NCI-H1092 treated with DMSO at 0.1 percent for 48 hours (cell line): ENCODE measurements at places on chromosomes 2 and 18.

DNA sequence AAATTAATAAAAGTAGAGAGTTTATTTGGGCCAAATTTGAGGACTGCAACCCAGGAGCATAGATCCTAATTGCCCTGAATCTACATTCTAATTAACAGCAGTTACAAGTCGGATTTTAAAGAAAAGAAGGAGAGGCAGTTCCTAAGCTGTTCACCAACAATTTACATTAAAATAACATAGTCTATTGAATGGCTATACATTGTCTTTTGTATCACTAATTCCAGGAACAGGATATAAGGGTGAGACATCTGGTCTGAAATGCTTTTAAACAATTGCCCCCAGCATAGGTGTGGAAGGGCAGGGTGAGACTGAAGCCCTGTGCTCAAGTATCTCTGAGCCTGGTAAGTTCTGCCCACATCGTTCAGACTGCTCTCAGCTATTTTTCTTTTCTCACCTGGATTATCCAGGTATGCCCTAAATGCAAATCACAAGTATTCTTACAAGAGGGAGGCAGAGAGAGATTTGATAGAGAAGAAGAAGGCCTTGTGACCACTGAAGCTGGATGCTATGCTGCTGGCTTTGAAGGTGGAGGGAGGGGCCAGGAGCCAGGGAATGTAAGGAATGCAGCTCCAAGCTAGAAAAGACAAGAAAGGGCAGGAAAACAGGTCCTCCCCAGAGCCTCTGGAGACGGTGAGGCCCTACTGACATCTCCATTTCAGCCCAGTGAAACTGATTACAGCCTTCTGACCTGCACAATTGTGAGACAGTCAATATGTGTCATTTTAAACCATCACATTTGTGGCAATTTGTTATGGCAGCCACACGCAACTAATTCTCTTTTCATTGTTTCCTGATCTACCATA is 189.4 kb upstream of the ARL4C start:
- DNase-seq, result no peak

GRCh38 chr2:134290358-134290757 is 36.5 kb downstream of the MGAT5 start:
- DNase-seq, result no peak

GRCh38 chr2:64985447-64985846 is 3.8 kb upstream of the SLC1A4 start:
- no peak for DNase-seq

DNA sequence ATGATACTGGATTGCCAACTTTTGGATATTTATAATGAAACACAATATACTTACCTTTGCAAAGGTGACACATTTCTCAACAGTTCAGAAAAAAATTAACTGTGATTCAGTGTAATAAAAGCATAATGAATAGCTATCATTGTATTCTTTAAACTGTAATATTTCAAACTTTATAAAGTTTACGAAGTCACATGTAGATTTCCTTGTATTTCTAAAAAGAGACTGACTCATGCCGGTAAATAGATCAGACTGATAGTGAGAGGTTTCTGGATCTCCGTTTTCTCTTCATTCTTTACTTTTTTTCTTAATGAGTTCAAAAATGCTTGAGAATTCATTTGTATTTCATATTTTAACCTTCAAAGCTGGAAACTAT is 70.1 kb downstream of the EML4 start:
- no peak for DNase-seq

DNA sequence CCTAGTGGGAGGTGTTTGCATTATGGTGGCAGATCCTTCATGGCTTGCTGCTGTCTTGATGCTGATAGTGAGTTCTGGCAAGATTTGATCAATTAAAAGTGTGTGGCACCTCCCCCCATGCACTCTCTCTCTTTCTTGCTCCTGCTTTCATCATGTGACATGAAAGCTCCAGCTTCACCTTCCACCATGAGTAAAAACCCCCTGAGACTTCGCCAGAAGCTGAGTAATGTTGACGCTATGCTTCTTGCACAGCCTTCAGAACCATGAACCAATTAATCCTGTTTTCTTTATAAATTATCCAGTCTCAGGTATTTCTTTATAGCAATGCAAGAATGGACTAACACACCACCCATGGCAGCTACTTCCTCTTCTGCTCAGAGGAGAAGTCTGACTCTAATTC is 2181.4 kb upstream of the PIK3C3 start:
- no peak for DNase-seq

GRCh38 chr2:132904142-132904842 is 234.3 kb upstream of the LYPD1 start:
- no peak for DNase-seq

- DNase-seq, result no peak
Measured at GRCh38 chr2:33321876-33322483, 154.5 kb upstream of the RASGRP3 start.

GRCh38 chr2:135740206-135740605 is 1.4 kb upstream of the UBXN4 start:
- DNase-seq, result no peak

- no peak for DNase-seq
Measured at GRCh38 chr2:195594248-195594647, 62.8 kb upstream of the SLC39A10 start.

- peak; percentile 46 for DNase-seq
Measured at GRCh38 chr2:173858291-173858731, 106.9 kb downstream of the SP3 start.

DNA sequence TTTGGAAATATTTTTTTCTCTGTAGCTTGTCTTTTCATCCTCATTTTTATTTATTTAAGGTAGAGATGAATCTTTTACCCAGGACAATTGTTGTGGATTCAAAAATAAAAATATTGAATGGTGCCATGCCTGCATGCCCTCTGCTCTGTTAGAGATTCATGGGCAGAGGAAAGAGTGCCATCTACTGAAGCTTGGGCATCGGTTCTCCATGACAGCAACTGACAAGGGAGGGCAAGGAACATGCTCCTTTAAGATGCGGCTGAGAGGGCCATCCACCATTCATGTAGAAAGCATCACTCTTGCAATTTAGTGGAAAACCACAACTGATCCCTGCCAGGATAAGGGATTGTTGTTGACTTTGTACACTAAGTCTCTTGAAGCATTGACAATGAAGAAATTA is 79.9 kb downstream of the PARD3B start:
- DNase-seq, result peak; percentile 15

DNA sequence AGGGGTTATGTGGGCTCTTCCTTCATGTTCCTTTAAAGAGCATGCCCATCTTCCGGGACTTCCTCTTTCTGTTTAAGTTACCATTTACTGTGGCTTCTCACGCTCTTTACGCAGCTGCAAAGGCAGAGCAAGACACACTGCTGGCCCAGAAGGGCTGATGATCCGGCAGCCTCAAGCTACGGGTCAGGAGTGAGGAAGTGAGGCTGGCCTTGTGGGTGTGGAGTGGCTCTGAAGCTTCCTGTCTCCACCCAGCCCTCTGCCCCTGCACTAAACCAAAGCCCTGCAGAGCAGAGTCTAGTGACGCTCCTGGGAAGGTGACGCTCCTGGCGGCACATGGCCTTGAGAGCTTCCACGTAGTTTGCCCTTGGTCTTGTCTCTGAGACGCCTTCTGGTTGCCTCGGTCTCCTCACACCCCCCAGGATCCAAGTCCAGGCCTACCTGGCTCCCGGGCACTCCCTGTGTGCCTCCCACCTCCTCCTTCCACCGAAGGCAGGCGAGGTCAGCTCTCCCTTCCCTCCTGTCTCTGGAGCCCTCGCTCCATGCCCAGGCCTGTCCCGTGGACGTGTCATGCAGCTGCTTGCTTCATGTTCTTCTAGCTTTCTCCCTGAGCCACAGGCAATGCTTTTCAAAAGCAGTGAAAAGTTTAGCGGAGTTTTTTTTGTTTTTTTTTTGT is 50.3 kb downstream of the ARL4C start:
- DNase-seq, result no peak

DNA sequence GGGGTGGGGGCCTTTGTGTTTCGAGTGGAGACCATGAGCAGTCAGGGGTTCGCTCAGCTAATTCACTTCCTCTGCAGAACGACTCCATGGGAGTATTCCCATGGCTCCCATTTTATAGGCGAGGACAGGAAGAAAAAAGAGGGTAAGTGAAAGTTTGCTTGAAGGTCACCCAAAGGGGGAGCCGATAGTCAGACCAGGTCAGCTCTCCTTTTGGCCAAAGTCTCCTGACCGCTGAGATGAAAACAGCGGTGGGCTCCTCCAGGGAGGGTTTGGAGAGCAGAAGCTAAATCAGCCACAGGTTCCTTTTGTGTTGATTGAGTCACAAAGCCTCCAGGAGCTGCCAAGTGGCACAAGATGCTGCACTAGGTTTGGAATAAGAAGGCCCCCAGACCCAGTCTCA is 34.1 kb upstream of the CTAGE1 start:
- DNase-seq, result no peak

DNA sequence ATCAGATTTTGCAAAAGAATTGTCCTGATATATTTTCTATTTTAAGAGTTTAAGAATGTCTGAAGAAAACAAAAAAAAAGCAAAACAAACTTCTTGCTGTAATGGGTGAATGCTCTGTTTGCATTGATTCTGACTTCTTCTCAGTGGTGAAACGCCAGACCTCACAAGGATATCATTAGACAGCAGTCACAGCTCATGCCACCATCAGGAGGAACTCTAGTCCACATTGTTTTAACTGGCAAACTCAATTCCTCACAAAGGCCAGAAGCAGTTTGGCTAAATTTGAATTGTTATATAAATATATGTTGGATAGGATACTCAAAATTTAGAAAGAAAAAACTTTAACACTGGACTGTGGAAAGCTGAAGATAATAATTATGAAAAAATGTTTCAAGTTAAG is 89.4 kb downstream of the DOK6 start:
- DNase-seq, result no peak

- DNase-seq, result no peak
Measured at GRCh38 chr2:28991460-28991859, 10.4 kb downstream of the TOGARAM2 start.

DNA sequence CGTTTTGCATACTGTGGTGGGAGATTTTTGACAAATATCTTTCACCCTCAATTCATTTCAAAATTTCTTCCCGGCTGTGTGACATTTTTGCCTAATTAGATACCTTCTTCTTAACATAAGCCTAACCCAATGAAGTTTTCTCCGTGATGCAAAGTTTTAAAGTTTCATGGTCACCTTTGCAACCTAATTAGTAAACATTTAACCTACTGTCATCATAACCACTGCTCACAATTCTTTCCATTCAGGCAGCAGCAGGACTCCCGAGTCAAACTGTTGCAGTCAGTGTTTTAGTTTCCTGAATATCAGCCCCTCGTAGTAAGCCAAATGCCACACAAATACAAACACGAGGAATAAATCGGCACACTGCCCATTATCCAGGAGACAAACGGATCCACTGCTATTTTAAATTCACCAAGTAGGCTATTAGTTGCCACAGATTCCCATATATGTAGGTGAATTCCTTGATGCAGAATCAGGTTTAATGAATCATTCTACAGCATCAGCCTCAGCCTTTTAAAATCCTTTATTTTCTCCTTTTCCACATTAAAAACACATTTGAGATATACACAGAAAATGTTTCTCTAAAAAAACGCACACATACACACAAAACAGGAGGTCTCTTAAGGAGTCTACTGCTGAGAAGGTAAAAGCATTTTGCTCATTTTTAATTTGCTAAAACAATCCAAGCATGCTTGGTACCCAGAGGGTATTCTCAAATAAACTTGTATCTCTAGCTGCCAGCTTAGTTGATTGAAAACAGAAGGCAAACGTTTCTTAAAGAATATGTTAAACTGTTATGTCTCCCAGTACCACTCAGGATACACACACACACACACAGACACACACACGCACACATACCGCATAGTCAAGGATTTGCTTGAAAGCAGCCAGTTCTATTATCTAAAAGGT is 106.5 kb upstream of the KCTD1 start:
- DNase-seq, result no peak

- DNase-seq, result no peak
Measured at GRCh38 chr2:146321175-146321574, 1523.7 kb upstream of the ACVR2A start.

DNA sequence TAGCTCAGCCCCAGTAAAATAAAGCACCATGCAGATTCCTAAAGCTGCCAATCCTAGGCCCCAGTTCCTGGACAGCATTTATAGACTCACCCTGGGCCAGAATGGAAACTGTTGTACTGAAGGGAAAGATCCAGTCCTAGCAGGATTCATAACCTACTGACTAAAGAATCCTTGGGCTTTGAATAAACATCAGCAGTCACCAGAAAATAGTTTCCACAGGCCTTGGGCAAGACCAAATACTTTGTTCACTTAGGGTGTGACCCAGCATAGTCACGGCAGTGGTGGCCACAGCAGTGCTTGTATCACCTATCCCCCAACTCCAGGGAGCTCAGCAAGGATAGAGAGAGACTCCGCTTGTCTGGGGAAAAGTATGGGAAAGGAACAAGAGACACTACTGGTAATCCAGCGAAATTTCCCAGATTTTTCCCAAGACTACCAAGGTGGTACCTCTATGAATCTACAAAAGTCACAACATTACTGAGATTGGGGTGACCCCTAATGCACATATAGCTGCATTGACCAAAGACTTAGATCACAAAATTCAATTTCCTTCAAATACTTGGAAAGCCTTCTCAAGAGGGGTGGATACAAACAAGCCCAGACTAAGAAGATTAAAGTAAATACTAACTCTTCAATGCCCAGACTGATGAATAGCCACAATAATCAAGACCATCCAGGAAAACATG is 748.1 kb upstream of the LRATD1 start:
- DNase-seq, result no peak

- DNase-seq, result no peak
Measured at GRCh38 chr2:16191431-16192200, 251.3 kb downstream of the MYCN start.

- DNase-seq, result no peak
Measured at GRCh38 chr2:225319872-225320271, 79.6 kb upstream of the NYAP2 start.

DNA sequence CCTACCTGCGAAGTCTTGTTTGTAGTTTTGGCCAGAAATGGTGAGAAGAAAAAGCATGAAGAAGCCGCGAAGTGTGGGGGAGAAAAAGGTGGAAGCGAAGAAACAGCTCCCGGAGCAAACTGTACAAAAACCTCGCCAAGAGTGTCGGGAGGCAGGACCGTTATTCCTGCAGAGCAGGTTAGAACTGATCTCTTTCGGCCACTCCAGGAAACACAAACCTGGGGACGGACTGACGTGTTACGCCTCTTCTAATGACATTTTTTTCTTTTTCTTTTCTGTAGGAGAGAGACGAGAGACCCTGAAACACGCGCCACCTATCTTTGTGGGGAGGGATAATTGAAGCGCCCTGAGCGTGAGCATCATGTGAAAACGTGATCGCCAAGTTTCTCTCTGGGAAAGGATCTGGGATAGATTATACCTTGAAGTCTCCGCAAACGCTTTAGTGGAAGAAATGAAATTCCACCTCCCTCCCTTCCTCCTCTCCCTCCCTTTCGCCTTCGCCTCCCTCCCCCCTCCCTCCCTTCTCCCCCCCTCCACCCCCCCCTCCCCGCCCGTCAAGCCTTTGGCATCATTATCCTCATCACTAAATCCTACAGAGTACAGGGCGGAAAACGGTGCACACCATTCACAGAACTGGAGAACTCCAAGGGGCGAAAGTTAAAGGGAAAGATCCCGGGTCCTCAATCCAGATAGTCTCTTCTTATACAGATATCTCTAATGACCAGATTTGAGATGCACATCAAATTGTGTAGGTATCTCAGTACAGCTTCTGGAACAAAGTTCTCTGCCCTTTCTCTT is at the start of gene ZEB2:
Gene ZEB2 (minus strand): TSS at position 186 of the 798 bp plus-strand sequence. CDS start 2,769 bp downstream, outside the sequence.
- peak; percentile 8 for DNase-seq

GRCh38 chr2:98467082-98467536 is 22.5 kb downstream of the INPP4A start:
- no peak for DNase-seq
